ENCODE measurements at places on chromosomes 16 and 17.

- no peak for DNase-seq
Measured at GRCh38 chr17:21394265-21394664, 18.1 kb downstream of the KCNJ12 start.

GRCh38 chr16:22014271-22014873, 6.5 kb downstream of the MOSMO start:
- no peak for DNase-seq

GRCh38 chr16:49183911-49184310, 97.7 kb downstream of the CBLN1 start:
- DNase-seq, result no peak

GRCh38 chr17:19424934-19425868, 14.2 kb downstream of the RNF112 start:
- DNase-seq, result no peak

GRCh38 chr17:29146369-29146972, 33.7 kb downstream of the MYO18A start:
- DNase-seq, result no peak

- no peak for DNase-seq
Measured at GRCh38 chr17:55731586-55732250, 9.1 kb upstream of the TMEM100 start.

DNA sequence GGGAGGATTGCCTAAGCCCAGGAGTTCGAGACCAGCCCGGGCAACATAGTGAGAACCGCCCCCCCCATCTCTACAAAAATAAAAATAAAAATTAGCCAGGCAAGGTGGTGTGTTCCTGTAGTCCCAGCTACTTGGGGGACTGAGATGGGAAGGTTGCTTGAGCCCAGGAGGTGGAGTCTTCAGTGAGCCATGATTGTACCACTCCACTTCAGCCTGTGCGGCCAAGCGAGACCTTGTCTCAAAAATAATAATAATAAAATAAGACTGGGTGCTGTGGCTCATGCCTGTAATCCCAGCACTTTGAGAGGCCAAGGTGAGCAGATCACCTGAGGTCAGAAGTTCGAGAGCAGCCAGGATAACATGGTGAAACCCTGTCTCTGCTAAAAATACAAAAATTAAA, 11.5 kb downstream of the PDP2 start:
- DNase-seq, result no peak

- no peak for DNase-seq
Measured at GRCh38 chr16:83470416-83470815, 337.4 kb upstream of the HSBP1 start.

DNA sequence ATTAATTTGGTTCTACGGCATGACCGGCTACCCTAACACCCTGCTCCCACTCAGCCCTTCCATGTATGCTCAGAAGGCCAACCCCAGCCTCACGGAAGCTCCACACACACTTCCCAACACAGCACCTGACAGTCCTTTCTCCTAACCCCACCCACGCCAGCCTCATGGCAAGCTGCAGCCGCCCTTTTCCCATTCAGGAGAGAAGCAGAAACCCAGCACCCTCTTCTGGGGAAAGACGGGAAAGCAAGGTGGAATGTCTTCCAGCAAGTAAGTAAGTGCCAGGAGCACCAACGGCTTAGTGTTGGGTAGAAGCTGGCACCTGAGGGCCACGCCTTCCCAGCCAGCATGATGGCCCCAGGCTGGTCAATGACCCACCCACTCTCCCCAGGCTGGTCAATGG, 32.1 kb downstream of the ABR start:
- peak; percentile 64 for DNase-seq

GRCh38 chr17:80763293-80763867, 218.7 kb downstream of the RPTOR start:
- no peak for DNase-seq

DNA sequence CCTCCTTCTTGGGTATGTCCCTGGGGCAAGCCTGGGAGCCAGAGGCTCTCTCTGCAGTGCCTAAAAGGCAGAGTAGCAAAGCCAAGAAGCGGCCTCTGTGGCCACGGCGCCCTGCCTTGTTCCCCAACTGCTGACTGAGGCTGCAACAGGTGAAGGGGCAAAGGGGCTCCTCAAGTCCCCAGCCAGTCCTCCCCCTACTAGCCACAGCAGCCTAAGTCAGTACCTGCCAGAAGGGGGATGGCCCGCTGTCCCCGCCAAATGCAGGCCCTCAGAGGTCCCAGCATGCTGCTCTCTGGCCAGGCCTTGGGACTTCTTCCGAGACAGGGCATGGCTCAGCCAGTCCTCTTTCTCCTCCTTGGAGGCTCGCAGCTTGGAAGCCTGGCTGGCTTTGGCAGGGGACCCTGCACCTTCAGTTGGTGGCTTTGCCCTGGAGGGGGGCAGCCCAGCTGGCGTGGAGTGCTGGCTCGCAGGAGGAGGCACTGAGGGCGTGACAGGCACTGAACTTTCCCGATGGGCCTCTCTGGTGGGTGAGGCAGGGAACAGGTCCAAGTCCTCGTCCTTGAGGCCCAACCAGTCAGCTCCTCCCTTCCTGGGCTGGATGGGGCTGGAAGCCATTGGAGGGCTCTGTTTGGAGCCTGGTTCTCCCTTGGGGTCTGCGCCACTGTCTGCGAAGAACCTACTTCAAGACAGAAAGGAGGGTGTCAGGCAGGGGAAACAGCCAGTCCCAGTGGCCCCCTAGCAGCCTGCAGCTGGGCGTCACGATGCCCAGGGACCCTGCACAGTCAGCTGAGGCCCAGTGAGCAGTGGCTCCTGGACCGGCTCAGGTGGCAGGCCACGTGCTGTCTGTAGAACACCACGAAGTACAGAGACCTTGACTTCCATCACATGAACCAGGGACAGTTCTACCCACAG, 17.6 kb downstream of the FBF1 start:
- DNase-seq, result no peak

DNA sequence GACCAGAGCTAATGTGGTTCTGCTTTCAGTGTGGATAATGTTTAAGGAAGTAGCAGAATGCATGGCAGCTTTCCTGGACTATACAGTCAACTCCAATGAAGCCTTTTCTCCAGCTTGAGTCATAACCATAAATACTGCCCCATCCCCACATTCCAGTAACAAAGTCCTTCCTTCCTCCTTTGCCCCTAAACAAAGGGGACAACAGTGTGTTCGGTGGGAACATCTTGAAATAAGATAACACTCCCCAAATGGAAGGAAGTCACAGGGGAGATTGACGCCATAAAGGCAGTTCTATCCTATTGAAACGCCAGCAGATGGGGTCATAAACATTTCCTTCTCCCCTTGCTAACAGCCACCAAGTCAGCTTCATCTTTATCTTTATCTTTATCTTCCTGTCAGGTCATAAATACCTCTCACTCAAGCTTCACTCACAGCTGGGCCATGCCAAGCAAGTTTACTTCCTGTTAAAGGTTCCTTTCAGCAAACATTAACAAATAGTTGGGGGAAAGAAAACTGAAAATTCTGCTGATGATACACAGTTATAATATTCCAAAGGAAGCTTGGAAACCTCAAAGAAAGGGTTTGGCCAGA, 136.7 kb downstream of the SNX11 start:
- no peak for DNase-seq

- DNase-seq, result no peak
Measured at GRCh38 chr16:77679391-77679790, 42.9 kb upstream of the NUDT7 start.

DNA sequence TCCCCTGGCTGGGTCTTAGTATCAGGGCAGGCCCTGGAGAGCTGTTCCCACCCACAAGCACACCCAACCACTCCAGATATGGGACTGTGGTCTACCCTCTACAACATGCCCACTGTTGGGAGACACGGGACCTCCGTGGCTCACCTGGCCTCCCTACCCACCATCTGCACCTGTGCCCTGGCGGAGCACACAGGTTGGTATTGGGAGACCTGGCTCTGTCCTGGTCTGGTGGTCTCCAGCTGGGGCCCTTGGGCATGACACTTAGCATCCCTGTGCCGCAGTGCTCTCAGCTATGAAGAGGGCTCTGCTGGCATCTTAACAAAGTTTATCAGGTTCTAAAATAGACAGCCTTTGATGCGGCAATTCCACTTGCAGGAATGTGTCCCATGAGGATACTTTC, 5.8 kb downstream of the C16orf95 start:
- DNase-seq, result no peak

- DNase-seq, result no peak
Measured at GRCh38 chr16:17063201-17064139, 407.3 kb downstream of the XYLT1 start.

DNA sequence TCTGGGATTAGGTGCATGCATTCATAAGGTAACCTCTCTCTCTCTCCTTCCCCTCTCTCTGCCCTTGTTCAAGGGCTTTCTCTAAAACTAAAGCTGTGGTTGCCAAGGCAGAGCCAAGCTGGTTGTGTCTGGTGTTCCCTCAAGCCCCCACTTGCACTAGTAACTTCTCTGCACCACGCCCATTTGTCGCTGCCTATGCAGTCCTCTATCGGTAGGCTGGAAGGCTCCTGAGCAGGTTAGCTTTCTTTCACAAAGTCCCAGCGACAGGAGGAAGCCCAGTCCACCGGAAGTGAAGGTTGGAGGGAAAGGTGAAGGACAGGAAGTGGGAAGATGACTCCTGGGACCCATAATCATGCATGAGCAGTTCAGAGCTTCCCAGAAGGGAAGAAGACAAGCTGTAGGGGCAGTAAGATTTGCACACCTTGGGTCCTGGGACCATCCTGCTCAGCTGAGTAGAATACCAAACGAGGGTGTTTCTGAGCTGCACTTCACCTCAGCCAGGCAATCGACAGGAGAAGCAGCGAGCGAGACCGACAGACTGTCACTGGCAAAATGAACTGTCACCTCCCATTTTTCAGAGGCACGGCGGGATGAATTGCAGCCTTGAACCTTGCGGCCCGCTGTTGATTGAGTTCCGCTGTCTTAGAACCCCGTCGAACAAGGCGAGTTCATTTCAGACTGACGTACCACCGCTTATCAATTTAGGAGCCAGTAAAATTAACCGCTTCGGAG, 14.7 kb upstream of the SKAP1 start:
- no peak for DNase-seq

GRCh38 chr17:48016112-48016511, 21.5 kb downstream of the COPZ2 start:
- DNase-seq, result no peak

DNA sequence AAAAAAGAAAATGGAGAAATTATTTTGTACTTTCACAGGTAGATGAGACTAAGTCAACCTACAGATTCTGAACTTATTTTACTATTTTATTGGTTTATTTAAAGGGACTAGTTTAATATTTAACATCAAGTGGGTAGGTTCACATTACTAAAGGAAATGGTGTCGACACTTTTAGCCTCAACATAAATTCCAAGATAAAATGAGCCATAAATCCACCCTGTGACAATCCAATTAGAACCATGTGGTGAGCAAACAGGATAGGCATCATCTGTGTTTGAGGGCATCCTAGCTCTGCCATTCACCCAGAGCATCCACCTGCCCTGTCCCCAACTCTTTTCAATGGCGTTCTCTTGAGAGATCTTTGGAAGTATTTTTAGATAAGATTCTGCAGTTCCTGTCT, 92.8 kb upstream of the PMFBP1 start:
- DNase-seq, result no peak

GRCh38 chr16:8436931-8437330, 153.4 kb downstream of the TMEM114 start:
- DNase-seq, result no peak

DNA sequence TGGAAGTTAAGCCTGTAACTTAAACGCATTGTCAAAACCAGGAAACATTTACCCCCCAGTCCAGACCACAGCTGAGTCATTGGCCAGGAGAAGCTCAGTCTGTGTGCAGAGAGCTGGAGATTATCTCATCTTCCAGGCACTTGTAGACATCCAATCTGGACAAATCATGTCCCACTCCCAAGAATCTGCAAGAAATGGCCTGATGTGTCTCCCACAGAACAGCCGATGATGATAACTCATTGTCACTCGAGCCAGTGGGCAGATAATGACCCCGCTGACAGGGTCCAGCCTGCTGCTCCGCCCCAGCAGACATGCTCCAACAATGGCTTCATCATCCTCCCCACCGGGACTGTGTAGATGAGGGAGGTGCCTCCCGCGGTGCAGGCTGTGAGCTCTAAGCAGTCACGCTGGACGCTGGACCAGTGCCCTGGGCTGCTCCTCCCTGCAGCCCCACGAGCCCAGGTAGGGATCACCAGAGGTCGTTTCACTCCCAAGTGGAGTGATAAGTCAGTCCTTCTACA, 322.5 kb downstream of the C16orf95 start:
- DNase-seq, result no peak

DNA sequence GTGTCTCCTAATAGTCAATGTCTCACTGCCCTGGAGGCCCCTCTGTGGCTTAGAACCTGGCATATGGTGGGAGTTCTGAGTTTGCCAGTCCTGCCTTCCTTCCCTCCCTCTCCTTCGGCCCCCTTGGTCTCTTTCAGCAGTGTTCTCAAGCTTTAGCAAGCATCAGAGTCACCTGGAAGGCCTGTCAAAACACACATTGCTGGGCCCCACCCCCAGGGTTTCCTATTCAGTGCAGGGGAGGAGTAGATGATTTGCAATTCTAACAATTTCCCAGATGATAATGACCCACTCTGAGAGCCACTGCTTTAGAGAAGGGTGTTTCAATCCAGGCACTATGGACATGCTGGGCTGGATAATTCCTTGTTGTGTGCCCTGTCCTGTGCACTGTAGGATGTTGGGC, 26.4 kb upstream of the TMEM220 start:
- DNase-seq, result no peak

GRCh38 chr17:4678448-4679026, 25.4 kb downstream of the PELP1 start:
- DNase-seq, result no peak

GRCh38 chr16:361341-361871, 8.9 kb upstream of the AXIN1 start:
- DNase-seq, result no peak

DNA sequence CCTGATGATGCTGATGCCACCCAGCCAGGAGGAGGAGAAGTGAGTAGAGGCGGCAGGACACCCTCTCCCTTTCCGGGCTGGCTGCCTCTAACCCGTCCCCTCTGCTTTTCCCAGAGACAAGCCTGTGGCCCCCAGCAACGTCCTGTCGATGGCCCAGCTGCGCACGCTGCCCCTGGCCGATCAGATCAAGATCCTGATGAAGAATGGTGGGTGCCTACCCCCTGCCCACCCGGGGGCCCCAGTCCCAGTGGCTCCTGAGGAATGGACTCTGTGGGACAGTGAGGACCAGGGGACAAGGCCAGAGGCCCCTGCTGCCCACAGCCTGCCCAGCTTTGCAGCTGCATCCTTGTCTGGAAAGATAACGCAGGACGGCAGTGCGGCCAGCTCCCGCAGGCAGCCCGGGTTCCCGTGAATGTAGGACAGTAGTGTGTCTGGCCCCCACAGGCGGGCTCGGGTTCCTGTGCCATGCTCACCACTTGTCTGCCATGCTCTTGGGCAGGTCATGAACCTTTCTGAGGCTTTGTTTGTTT, 19.9 kb downstream of the POLR3E start:
- DNase-seq, result no peak

- DNase-seq, result peak; percentile 96
Measured at GRCh38 chr17:57911834-57912673, 43.2 kb downstream of the CUEDC1 start.

Data from NCI-H446 (cell line).